ENCODE measurements at places on chromosomes 11 and 22.

- no peak for DNase-seq
- H3K27me3 ChIP-seq, result no peaks in the 10 kb centered on the region
Observed at GRCh38 chr11:73053964-73054363, 88.2 kb downstream of the FCHSD2 start.

DNA sequence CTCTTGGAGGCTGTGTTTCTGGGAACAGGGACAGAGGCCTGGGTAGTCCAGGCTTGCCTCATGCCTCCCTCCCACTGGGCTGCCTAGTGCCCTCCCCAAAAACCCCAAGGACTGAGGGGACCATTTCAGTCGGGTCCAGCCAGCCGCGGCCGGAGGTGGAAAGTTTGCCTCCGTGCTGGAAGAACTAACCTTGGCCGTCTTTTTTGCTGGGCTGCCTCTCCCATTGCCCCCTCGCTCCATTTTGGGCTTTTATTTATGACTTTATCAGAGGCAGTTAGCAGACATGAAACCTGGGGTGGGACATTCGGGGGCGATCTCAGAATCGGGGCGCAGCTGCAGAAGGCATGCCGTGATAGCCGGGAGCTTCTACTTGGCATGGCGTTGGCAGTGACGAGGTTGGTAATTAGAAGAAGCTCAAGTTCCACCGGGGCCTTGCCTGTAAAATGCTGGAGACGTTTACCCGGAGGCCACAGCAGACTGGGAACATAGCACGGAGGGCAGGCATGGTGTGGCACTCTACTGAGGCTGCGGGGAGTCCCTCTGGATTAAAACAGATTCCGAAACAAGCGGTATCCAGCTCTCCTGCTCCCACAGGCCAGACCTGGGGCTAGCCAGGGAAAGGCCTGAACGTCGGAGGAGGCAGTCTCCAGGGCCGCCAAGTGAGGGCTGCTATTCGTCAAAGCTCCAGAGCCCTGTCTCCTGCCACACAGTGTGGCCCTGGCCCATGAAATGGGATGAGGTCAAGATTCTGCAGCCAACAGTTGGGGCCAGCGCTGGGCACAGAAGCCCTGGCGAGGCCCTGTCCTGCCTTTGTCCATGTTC is 76.4 kb upstream of the PPARA start:
- H3K27ac ChIP-seq, result peak overlapping the region; percentile 100
- no peaks in the 10 kb centered on the region for H3K27me3 ChIP-seq
- H3K4me3 ChIP-seq, result peak overlapping the region; percentile 89
- H3K4me1 ChIP-seq, result peaks cover 39% of the 10 kb centered on the region
- DNase-seq, result peak; percentile 69
- no peaks in the 10 kb centered on the region for H3K36me3 ChIP-seq

GRCh38 chr22:41913842-41914534 is 886 bp downstream of the SHISA8 start:
- no peaks in the 10 kb centered on the region for H3K36me3 ChIP-seq
- H3K27me3 ChIP-seq, result peaks cover 40% of the 10 kb centered on the region
- H3K27ac ChIP-seq, result no peak overlapping the region
- no peak for DNase-seq
- H3K4me3 ChIP-seq, result no peak overlapping the region

GRCh38 chr22:44542561-44543222 is 44.7 kb upstream of the RTL6 start:
- DNase-seq, result no peak
- H3K4me3 ChIP-seq, result no peak overlapping the region
- H3K4me1 ChIP-seq, result no peaks in the 10 kb centered on the region
- no peak overlapping the region for H3K27ac ChIP-seq

DNA sequence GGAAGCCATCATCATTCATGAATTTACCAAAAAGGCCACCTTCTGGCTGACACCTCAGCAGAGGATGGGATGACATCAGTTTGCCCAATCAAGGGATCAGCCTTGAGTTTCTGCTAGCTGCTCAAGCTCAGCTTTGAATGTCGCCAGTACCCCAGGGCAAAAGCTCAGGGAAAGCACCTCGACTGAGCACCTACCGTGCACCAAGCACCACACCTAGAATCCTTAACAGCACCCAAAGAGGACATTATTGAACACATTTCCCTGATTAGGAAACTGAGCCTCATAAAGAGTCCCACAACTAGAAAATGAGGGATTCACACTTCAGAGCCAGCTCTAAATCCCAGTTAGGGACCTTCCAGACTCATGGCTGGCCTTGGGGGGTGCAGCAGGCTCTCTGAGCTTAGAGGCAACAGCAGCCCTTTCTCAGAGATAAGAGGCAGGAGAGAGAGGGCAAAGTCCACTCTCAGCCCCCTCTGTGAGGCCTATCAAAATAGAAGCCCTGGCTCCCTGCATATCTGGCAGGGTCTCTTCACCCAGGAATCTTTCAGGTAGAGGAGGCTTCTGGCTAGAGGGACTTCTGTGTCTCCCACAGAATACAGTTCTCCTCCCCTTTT is 13.4 kb upstream of the DAGLA start:
- no peak overlapping the region for H3K4me3 ChIP-seq
- no peak for DNase-seq
- no peak overlapping the region for H3K27ac ChIP-seq
- no peaks in the 10 kb centered on the region for H3K36me3 ChIP-seq
- H3K27me3 ChIP-seq, result no peaks in the 10 kb centered on the region
- no peaks in the 10 kb centered on the region for H3K4me1 ChIP-seq

DNA sequence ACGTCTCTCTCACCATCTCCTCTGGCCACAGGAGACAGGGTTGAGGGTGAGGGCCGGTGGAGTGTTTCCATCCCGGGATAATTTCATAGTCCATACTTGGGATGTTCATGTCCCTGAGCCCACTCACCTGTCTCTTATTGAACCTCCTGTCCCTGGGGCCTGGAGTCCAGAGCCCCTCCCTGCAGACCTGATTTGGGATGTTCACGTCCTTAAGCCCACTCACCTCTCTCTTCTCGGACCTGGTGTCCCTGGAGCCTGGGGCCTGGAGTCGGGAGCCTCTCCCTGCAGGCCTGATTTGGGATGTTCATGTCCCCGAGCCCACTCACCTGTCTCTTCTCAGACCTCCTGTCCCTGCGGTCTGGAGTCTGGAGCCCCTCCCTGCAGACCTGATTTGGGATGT is 868.2 kb downstream of the BRD1 start:
- H3K36me3 ChIP-seq, result no peaks in the 10 kb centered on the region
- H3K27ac ChIP-seq, result no peak overlapping the region
- DNase-seq, result peak; percentile 33

GRCh38 chr22:48605856-48606481 is 1221.7 kb downstream of the BRD1 start:
- H3K27me3 ChIP-seq, result no peaks in the 10 kb centered on the region
- no peak overlapping the region for H3K27ac ChIP-seq
- no peak overlapping the region for H3K4me3 ChIP-seq

- no peaks in the 10 kb centered on the region for H3K27me3 ChIP-seq
- H3K4me3 ChIP-seq, result no peak overlapping the region
- H3K36me3 ChIP-seq, result no peaks in the 10 kb centered on the region
- peak overlapping the region; percentile 16 for H3K27ac ChIP-seq
- peak; percentile 48 for DNase-seq
Observed at GRCh38 chr11:119361941-119362725, 15.6 kb upstream of the MFRP start.

GRCh38 chr11:1304380-1304779 is 5.1 kb downstream of the TOLLIP start:
- peak overlapping the region; percentile 46 for H3K27ac ChIP-seq
- peaks cover 16% of the 10 kb centered on the region for H3K36me3 ChIP-seq
- H3K27me3 ChIP-seq, result no peaks in the 10 kb centered on the region
- no peak for DNase-seq
- H3K4me1 ChIP-seq, result peaks cover 24% of the 10 kb centered on the region
- peak overlapping the region; percentile 19 for H3K4me3 ChIP-seq

GRCh38 chr11:121648306-121648705 is 195.5 kb upstream of the SORL1-AS1 start:
- DNase-seq, result no peak
- no peaks in the 10 kb centered on the region for H3K27me3 ChIP-seq
- no peaks in the 10 kb centered on the region for H3K4me1 ChIP-seq
- H3K4me3 ChIP-seq, result no peak overlapping the region
- no peak overlapping the region for H3K27ac ChIP-seq

DNA sequence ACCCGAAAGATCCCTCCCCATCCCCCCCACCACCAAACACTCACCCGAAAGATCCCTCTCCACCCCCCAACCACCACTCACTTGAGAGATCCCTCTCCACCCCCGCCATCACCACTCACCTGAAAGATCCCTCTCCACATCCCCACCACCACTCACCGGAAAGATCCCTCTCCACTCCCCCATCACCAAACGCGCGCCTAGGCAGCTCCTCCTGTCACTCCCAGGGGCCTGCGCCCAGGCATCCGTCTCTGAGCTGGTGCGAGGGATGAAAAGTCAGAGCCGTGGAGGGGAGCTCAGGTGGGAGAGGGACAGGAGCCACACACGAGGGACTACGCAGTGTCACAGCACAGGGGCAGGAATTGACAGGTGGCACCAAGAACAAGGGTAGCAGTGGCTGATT is 11.5 kb downstream of the KIAA0930 start:
- H3K4me1 ChIP-seq, result peaks cover 5% of the 10 kb centered on the region
- DNase-seq, result no peak
- H3K27me3 ChIP-seq, result no peaks in the 10 kb centered on the region
- no peak overlapping the region for H3K4me3 ChIP-seq
- H3K27ac ChIP-seq, result no peak overlapping the region

DNA sequence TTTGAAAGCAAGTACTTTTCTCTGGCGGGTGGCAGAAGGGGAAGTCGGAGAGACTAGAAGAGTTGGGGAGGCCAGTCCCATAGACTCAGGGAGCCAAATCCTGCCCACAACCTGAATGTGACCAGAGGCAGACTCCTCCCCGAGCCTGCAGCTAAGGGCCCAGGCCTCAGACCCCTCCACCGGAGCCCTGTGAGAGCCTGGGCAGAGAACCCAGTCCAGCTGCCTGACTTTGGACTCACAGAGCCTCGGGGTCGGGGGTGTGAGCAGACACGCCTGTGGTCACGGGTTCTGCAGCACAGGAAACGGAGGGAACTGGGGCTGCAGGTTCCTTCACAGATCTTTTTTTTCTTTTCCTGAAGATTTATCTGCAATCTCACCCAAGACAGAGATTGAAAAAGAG is 312.3 kb downstream of the CTTN start:
- H3K27me3 ChIP-seq, result no peaks in the 10 kb centered on the region
- no peaks in the 10 kb centered on the region for H3K36me3 ChIP-seq
- H3K4me1 ChIP-seq, result no peaks in the 10 kb centered on the region
- no peak overlapping the region for H3K27ac ChIP-seq
- no peak for DNase-seq
- H3K4me3 ChIP-seq, result no peak overlapping the region

GRCh38 chr11:729492-730074 is 17.7 kb upstream of the TALDO1 start:
- H3K36me3 ChIP-seq, result no peaks in the 10 kb centered on the region
- no peaks in the 10 kb centered on the region for H3K27me3 ChIP-seq
- peaks cover 17% of the 10 kb centered on the region for H3K4me1 ChIP-seq
- H3K4me3 ChIP-seq, result no peak overlapping the region

DNA sequence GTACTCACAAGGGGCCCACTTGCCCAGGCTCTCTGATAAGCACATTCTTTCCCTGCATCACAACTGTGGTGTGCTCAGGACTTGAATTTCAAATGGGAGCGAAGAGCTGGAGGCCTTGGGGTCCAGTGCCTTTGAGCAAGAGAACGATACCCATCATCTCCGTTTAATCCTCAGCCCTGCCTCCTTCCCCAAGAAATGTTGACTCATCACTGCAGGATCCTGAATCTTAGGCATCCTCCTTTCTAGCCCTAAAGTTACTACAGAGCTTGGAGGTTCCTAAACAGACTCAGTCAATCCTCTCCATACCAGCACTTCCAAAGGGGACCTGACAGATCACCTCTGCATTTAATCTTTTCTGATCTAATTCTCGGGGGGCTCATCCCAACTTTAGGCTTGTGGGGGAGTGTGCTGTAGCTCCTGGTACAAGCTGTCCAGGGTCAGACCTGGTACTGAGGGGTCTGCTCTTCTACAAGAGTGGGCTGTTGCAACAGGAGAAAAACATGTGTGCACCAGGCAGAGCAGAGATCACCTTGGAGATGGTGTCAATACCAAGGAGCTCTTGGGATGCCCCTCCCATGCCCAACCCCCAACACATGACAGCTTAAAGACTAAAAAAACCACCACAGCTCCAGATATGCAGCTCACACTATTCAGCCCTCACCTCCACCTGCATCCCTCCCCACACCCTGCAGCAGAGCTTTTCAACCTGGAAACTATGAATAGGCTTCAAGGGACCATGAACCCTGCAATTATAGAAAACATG is 3.9 kb upstream of the PRG2 start:
- no peak for DNase-seq
- H3K4me1 ChIP-seq, result no peaks in the 10 kb centered on the region
- no peak overlapping the region for H3K27ac ChIP-seq
- no peaks in the 10 kb centered on the region for H3K27me3 ChIP-seq
- H3K36me3 ChIP-seq, result no peaks in the 10 kb centered on the region

GRCh38 chr11:70071996-70072395 is 6.1 kb upstream of the ANO1 start:
- no peaks in the 10 kb centered on the region for H3K4me1 ChIP-seq
- no peak for DNase-seq
- H3K4me3 ChIP-seq, result no peak overlapping the region
- H3K27ac ChIP-seq, result no peak overlapping the region

DNA sequence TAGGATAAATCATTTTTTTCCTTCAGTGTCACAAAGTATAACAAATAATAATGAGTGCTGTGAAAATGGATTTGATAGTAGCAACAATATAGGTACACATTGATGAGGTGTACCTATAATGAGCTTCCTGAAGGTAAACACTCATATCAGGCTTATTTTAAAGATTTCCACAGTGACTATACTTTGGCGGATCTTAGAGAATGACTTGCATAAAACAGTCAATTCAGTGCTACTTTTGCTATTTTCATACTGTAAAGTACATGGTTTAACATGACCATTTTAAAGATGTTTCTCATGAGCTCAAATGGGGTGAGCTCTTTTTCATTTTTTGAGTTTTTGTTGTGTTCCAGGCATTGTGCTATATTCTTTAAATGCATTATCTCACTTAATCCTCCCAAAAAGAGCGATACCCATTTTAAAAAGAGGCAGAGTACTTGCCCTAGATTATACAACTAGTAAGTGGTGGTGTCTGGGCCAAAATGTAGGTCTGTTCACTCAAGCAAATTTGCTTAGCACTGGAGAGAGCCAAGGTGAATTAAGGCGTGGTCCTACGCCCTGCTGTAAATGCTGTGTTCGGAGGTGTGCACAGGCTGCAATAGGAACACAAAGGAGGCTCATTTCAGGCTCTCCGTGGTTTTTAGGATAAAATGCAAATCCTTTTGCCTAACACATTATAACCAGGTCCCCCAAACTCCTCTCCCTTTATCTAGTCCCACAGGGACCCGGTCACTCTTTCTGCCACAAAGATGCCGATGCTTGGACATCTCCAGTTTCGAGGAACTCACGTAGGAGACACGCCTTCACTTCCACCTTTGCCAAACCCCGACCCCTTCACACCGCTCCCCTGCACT is 617 bp upstream of the ALKBH3 start:
- no peak for DNase-seq
- H3K4me1 ChIP-seq, result peaks cover 13% of the 10 kb centered on the region
- H3K4me3 ChIP-seq, result peak overlapping the region; percentile 90
- no peaks in the 10 kb centered on the region for H3K27me3 ChIP-seq
- peaks cover 8% of the 10 kb centered on the region for H3K36me3 ChIP-seq
